A549 treated with Mapracorat at 1 μM for 4 hours (cell line): ENCODE measurements at places on chromosomes 12 and 14. TPM values are rescaled to one million over a fixed set of nuclear protein-coding genes. Genes with fewer than 3 reads are reported as not detected.

Gene GRIN2B
- total RNA-seq = 3.6 to 4.6 TPM (median 4.2 TPM) in 5 replicates

Gene RHEBL1
- total RNA-seq = 3.3 to 6.0 TPM (median 4.6 TPM) in 5 replicates

Gene PTHLH
- total RNA-seq = 13.1 to 16.4 TPM (median 15.4 TPM) in 5 replicates

Gene CKB
- 98.0 to 132 TPM (median 131 TPM) in 5 replicates for total RNA-seq

Gene CLMN
- 4.2 to 6.4 TPM (median 5.2 TPM) in 5 replicates for total RNA-seq

Gene AQP2
- total RNA-seq = not detected in 5 replicates

Gene CLEC1A
- not detected in 5 replicates for total RNA-seq

Gene ZBTB39
- total RNA-seq = 4.4 to 6.0 TPM (median 5.4 TPM) in 5 replicates

Gene GNB3
- 1.2 to 2.3 TPM (median 1.9 TPM) in 5 replicates for total RNA-seq

Gene CCDC175
- total RNA-seq = not detected in 5 replicates

Gene HSPA2
- 31.4 to 37.2 TPM (median 32.7 TPM) in 5 replicates for total RNA-seq

Gene ETFBKMT
- 0.58 to 1.4 TPM (median 0.79 TPM) in 5 replicates for total RNA-seq

Gene TAS2R10
- 0.22 TPM in 1 of 5 replicates, not detected in the others for total RNA-seq

Gene CPM
- total RNA-seq = 4.5 to 6.1 TPM (median 5.2 TPM) in 5 replicates

Gene P2RX2
- not detected in 5 replicates for total RNA-seq

Gene PTGR2
- 7.0 to 10.2 TPM (median 8.4 TPM) in 5 replicates for total RNA-seq

Gene KRT80
- 38.9 to 58.0 TPM (median 46.2 TPM) in 5 replicates for total RNA-seq

Gene FOXG1
- 0.13 to 0.23 TPM (median 0.15 TPM) in 5 replicates for total RNA-seq

Gene B4GALNT1
- total RNA-seq = 30.6 to 47.9 TPM (median 44.0 TPM) in 5 replicates

Gene B3GNT4
- 0.45 to 0.96 TPM (median 0.77 TPM) in 5 replicates for total RNA-seq

Gene SMIM10L1
- total RNA-seq = 7.8 to 8.6 TPM (median 8.0 TPM) in 5 replicates

Gene ASIC1
- 5.0 to 6.3 TPM (median 5.3 TPM) in 5 replicates for total RNA-seq

Gene CIROP
- not detected in 5 replicates for total RNA-seq

Gene RNASE3
- not detected in 5 replicates for total RNA-seq

Gene ASCL1
- total RNA-seq = 0.07 TPM in 1 of 5 replicates, not detected in the others

Gene ETFRF1
- total RNA-seq = 7.2 to 11.2 TPM (median 8.8 TPM) in 5 replicates

Gene TEX22
- total RNA-seq = 0.13 to 0.53 TPM (median 0.16 TPM) in 5 replicates

Gene BEGAIN
- 5.9 to 9.6 TPM (median 7.4 TPM) in 5 replicates for total RNA-seq
